Esophagus squamous epithelium (tissue), 5 donors: ENCODE measurements at places on chromosomes 6 and 20. TPM values are rescaled to one million over a fixed set of nuclear protein-coding genes. Genes with fewer than 3 reads are reported as not detected.

GRCh38 chr6:12022953-12023388, 10.9 kb downstream of the HIVEP1 start:
- no peak for DNase-seq

DNA sequence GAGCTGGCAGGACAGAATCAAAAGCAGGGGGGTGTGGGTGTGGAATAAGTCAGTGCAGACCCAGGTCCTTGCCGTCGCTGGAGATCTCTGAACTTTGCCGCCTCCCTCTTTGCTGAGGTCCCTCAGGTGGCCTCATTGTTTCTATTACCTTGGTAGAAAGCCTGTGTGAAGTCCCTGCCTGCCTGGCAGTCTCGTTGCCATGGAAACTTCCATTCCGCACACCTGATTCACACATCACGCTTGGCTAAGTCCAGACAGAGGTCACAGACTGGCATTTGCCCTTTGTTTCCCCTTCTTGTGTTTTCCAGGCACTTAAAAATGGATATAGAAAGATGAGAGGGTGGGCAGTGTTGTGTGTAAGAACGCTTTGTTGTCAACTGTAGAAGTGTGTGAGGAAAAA, 260.6 kb downstream of the PRL start:
- no peak for DNase-seq

DNA sequence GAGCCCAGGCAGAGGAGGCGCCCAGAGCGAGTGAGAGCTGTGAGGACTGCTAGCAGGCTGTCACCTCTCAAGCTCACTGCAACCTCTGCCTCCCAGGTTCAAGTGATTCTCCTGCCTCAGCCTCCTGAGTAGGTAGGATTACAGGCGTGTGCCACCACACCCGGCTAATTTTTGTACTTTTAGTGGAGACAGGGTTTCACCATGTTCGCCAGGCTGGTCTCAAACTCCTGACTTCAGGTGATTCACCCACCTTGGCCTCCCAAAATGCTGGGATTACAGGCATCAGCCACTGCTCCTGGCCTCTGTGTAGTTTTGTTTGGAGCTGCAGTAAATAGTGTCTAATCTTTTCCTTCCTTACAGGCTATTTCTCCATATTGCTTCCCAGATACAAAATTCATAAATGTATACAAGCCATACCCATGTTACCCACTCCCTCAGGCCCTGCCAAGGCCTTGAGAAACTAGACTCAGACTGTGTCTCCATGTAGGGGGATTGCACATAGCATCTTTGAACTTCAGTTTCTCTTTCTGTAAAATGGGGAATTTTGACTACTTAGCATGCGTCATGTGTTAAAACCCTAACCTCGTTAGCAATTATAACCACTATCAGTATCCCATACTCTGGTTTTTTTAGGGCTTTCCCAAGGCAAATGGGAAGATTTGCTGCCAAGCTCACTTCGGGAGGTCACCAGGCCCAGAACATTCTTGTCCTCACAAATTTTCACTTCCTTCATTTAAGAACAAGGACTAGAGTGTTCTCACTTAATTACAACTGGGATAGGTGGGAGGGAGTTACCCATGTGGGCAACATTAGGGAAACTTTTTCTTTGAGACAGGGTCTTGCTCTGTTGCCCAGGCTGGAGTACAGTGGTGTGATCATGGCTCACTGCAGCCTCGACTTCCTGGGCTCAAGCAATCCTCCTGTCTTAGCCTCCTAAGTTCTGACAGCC, 67.3 kb upstream of the DDR1 start:
- DNase-seq = no peak

Gene SULF2
- total RNA-seq = 31.5 TPM

DNA sequence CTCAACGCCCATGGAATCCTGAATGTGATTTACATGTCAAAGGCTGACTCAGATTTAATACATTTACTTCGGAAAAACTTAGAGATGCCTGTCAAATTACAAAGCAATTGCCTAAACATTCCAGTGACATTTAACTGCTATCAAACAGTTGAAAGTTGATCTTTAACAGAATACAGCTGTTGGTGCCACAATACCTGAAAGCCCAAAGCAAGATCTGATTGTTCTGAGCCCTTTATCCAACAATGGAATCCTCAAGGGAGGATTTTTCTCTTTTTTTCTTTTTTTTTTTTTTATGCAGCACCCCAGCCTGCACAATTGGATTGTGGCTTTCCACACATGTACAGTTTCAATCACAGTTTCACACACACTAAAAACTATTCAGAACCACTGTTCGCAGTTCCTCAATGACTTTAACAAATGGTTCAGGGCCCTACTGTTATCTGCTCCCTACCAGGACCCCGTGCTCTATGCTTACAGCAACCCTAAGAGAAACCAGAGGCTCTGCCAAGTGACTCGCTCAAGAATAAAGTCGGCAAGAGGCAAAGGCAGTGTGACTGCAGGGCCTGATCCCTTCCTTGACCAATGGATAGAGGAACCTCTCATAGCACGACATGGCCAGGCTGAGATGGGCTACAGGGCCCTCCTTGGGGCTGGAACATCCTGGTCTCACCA, 33.3 kb downstream of the EPB41L2 start:
- no peak for DNase-seq

DNA sequence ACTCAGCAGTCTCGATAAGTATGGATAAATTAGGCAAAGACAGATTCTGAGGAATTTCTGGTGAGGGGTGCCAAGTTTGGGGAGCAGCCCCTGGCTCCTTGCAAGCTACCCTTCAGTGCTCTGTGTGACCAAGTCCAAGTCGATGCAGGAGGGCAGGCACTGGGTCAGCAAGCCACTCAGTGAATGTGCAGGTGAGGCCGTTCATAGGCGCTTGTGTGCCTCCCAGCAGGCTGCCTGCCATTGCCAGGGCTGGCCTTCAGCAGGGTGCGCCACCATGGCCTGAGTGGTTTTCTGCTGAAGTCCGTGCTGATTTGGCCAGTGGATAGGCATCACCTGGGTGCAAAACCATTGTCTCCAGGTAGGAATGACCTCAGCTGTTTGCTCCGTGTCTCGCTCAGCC, 3.3 kb upstream of the GNRH2 start:
- no peak for DNase-seq

- no peak for DNase-seq
Observed at GRCh38 chr6:43604174-43604573, 24.9 kb downstream of the GTPBP2 start.

DNA sequence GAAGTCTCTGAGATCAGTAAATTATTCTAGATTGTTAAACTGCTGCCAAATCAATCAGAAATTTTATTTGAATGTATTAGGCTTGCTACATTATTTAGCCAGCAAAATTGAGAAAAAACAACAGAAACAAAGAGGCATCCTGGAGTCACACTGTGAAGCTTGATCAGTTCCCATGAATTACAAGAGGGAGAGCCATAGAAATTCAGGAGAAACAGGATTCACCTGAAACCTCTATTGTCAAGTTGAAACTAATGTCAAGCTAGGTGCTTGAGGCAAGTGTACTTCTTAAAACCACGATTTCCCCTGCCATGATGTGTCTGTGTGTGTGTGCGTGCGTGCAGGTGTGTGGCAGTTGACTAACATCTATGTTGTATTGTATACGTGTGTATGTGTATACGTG, 439.1 kb upstream of the NOX3 start:
- DNase-seq = no peak

GRCh38 chr20:14711652-14712051, 374.2 kb upstream of the FLRT3 start:
- DNase-seq = no peak

DNA sequence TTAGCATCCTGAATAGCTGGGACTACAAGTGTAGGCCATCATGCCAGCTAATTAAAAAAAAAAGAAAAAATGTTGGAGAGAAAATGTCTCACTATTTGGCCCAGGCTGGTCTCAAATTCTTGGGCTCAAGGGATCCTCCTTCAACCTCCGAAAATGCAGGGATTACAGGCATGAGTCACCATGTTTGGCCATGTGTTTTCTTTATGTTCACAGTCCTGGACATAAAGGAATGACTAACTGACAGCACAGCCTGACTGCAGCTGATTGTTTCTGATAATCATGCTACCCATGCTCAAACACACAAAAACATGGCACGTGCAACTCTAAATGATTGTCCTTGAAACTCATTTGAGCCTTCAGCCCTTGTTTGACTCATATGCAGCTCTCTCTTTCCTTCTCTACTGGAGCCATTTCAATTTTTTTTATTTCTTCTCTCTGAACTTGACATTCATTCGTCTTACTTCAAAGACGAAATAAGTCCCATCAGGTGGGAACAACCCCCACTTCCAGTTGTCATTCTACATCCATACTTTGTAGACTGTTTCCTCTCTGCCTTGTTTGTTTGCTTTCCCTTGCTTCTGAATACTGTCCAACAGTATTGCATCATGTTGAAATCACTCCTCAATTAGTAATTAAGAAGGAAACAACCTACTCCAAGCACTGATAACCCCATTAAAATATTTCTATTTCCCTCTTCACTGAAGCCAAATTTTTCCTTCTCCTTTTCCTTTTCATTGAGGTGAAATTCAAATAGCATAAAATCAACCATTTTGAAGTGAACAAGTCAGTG, 413.0 kb downstream of the BMP2 start:
- DNase-seq = no peak

Gene GSTA3
- total RNA-seq = not detected

Gene BHLHE23
- total RNA-seq = not detected

DNA sequence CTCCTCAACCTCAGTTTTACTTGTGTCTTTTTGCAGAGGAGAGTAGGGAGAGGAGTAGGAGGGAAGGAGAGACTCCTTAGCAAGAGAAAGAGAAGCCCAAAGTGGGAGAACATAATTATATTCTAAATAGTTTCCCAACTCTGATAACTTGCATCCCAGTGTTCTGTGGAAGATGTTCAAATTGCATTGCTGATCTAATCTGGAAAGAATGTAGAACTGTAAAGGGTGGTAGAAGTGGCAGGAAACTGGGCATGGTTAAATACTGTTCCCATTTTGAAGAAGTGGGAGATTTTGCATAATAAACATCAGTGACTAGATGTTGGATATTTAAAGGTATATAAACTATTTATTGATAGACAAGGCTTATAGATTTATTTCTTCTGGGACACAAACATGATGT, 42.6 kb upstream of the HMGN3 start:
- no peak for DNase-seq

- DNase-seq = no peak
Observed at GRCh38 chr6:89729818-89730217, 89.8 kb downstream of the MDN1 start.

GRCh38 chr20:10453241-10453640, 18.1 kb downstream of the SLX4IP start:
- no peak for DNase-seq

DNA sequence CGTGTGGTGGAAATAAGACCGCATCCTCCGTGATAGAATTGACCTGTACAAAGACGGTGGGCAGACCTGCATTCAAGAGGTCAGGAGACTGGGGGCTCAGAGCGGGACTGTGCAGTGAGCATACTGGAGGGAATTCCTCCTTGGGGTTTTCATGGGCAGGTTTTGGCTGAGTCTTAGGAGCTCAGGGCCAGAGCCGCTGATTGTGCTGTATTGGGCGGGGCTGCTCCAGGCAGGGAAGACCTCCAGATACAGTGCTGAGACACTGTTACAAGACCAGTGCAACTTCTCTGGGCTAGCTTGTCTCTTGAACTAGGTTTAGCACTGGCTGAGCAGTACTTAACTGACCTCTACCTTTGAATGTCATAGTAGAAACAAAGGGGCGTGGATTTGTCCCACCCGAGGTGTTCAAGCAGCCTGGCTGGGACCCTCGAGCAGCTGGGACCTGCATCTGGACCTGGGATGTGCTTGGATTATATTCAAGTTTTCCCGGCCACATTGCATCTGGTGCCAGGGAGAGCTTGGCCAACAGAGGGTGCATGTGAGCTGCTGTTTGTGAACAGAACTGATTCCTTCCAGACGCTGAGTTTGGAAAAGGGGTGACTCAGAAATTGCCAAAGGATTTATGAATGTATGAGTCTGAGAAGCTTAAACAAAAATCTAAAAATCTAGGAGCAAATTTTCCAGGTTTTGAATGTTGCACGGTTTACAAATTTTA, 33.4 kb upstream of the SLC22A1 start:
- no peak for DNase-seq

- no peak for DNase-seq
Observed at GRCh38 chr6:15969236-15969778, 159.6 kb upstream of the MYLIP start.

- no peak for DNase-seq
Observed at GRCh38 chr6:102407886-102408741, 1014.6 kb downstream of the GRIK2 start.

DNA sequence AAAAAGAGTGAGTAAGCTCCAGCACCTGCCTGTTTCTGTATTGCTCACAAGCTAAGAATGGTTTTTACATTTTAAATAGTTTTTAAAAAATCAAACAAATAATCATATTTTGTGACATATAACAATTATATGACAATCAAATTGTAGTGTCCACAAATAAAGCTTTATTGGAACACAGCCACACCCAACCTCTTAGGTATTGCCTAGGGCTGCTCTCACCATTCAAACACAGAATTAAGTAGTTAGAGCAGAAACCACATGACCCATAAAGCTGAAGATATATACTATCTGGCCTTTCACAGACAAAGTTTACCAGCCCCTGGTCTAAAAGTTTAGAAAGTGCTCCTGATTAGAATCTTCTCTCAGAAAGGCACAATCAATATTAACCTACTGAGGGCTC, 11.2 kb downstream of the TNFRSF21 start:
- no peak for DNase-seq

- DNase-seq = no peak
Observed at GRCh38 chr6:2124260-2124709, 121.1 kb downstream of the GMDS start.

Gene PGC
- total RNA-seq = not detected

Gene PXDC1
- 12.1 TPM for total RNA-seq

DNA sequence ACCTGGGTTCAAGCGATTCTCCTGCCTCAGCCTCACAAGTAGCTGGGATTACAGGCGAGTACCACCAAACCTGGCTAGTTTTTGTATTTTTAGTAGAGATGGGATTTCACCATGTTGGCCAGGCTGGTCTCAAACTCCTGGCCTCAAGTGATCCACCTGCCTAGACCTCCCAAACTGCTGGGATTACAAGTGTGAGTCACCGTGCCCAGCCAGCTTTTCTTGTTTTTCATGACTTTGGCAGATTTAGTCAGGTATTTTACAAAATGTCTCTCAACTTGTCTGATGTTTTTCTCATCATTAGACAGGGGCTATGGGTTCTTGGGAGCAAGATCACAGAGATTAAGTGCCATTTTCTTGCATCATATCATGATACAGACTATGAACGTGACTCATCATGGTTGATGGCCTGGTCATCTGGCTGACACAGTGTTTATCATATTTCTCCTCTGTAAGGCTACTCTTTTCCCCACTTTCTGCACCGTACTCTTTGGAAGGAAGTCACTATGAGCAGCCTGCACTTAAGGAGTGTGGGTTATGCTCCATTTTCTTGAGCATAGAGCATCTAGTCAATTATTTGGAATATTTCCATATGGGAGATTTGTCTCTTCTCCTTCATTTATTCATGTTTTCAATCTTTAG, 67.8 kb downstream of the RNF182 start:
- DNase-seq = no peak

DNA sequence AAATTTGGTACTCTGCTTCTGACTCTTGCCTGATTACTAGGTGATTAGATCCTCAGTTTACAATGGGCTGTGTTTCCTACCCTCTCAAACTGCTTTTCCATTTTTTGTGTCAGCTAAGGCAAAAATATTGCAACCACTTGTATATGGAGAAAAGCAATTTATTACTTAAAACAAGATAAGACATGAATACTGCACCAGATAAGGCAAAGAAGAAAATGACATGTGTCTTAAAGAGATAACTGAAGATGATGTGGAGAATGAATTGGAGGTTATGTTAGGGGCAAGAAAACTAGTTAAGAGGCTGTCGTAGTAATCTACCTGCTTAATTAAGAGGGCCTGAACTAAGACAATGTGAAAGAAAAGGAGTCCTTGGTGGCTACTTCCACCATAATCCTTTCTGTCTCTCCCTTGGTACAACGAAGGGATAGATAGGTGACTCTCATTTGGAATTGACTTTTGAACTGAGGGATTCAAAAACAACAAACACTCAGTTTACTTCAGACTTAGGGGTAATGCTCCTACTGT, 16.3 kb upstream of the REV3L start:
- no peak for DNase-seq
